NCI-H187 treated with DMSO at 0.1 percent for 48 hours (cell line): ENCODE measurements at places on chromosomes 2 and 18.

DNA sequence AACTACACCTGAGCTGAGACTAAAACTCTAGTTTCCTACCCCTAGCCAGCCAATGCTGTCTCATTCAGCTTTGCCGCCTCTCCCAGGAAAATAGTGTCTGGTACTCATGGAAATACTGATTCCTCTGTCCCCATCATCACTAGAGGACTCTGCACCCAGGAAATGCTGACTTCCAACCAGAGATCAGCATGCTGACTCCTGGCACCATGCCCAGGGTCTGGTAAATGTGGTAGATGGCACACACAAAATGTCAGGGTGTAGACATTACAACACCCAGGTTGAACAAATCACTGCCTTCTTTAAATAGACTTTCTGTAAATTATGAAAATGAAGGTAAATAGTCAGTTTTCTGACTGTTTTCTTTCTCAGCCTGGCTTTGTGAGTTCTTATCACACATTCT lies 307.3 kb upstream of the CHAC2 start:
- DNase-seq = no peak

DNA sequence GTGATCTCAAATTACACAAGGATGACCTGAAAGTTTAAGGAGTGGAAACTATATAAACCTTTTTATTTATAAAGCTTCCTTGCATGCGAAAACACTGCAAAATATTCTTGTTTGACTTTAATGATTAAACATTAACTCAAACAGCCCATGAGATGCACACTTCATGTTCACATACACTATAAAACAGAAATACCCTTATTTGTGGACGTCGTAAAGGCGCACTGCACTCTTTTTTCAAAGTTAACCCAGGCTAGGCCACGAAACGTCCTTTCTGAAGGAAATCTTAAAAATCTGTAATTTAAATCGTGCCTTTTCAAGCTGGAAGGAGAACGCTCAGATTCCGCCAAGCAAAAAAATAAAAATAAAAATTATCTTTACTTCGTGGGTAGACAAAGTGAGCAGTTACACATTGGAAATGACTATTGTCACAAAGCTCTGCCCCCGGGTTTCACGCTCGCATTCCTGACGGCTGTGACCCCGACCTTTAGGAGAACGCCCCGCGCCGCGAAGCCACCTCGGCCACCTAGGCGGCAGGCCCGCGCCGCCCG lies 728 bp downstream of the FAM168B start:
- no peak for DNase-seq

DNA sequence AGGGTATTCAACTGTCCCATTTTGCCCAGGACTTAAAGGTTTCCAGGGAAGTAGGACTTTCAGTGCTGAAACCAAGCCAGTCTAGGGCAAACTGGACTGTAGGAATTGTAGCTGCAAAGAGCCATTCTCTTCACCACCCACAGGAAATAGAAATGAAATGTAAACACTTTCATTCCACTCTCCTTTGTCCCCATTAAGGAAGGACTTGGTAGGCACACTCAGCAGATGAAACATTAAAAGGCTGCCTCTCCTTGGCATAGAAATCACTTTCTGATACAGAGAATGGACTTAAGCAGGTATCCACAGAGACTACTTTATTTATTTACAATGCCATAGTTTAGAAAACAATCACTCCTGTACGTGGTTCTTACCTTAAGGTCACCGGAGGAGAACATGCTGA lies 102.9 kb upstream of the CCDC195 start:
- DNase-seq = no peak

DNA sequence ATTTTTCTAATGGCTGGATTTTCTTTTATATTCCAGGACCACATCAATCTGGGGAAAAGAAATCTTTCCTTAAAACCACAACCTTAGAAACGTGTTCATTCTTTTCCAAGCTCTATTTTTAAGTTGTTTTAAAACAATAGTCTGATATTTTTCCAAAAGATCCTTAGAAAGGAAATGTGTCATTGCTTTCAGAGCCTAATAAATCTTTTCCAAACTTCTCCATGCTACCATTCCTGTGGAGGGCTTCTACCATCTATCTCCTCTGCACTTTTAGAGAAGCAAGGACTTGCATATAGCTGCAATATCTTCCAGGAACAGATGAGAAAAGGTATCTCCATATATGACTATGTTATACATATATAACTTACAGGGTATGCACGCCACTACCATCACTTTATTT lies 21.2 kb downstream of the WDFY1 start:
- DNase-seq = no peak

DNA sequence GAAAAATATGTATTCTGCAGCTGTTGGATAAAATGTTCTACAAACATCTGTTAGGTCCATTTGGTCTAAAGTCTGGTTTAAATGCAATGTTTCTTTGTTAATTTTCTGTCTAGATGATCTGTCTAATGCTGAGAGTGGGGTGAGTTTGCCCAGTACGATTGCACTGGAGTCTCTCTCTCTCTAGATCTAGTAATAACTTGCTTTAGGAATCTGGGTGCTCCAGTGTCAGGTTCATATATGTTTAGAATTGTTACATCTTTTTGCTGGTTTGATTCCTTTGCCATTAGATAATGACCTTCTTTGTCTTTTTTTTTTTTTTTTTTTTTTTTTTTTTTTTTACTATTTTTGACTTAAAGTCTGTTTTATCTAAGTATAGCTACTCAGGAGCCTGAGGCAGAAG lies 10.4 kb downstream of the GCC2 start:
- DNase-seq = no peak

DNA sequence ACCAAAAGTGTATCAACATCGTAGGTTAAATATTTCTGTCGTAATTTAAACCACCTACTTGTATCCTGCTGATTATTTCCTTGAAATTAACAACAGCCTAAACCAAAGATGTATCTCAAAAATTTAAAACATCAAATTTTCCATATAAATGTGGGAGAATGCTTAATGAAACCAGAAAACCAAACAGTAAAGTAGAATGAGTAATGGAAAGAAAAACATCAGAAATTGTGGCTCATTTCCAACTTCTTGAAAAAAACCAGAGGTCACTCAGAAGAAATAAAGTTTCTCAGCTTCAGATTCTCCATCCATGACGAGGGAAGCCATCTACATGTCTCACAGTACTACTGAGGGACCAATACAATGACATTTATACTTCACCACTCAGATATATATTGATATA lies 296.5 kb downstream of the NOL4 start:
- no peak for DNase-seq

DNA sequence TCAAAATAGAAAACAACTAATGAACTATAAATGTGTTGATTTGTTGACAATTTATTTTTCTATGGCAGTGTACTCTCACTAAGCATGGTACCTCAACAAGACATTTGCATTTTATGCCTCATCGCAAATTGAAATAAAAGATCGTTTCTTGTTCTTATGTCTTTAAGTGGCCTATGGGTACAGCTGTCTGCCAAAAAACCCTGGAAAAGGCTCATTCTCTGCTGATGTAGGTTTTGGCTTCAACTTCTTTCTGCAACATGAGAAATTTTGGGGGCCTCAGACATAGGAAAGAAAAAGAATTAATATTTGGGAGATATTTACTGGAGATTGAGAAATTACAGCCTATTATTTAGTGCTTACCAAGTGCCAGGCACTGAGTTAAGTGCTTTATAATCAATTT lies 205.1 kb upstream of the DPP10 start:
- no peak for DNase-seq

DNA sequence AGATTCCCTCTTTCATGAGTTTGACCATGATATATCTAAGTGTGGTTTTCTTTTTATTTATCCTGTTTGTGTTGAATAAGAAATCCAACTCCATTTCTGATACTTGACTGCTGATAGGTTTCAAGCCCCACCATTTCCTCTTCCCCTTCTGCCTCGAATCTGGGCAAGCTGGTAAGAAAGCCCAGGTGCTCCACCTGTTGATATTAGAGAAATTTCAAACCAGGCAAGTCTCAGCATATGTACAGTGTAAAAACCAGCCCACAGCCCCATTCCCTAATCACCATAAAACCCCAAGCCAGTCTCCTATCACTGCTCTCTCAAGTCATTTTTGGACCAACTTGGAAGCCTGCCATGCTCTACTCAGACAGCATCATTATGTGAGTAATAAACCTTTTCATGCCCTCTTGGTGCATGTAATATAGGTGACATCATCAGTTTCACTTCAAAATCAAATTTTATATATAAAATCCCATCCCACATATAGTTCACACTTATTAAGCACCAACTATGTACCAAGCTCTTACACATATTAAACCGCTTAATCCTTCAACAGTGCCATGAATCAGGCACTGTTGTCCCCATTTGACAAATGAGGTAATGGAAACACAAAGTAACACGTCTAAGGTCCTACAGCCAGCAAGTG lies 46.6 kb downstream of the SMAD2 start:
- DNase-seq = no peak

- DNase-seq = no peak
Observed at GRCh38 chr2:168494190-168494711, 38.2 kb downstream of the CERS6 start.

- no peak for DNase-seq
Observed at GRCh38 chr18:66826211-66826610, 222.3 kb upstream of the CDH19 start.
